Activated CD8-positive, alpha-beta T cell treated with anti-CD3 and anti-CD28 coated beads, Interleukin-2, amount 10 ng/mL, durations not matched to agents 7 days and 5 days (primary cell): ENCODE measurements at places on chromosomes 3 and 15. TPM values are rescaled to one million over a fixed set of nuclear protein-coding genes. Genes with fewer than 3 reads are reported as not detected.
A peak's percentile ranks its signal among the peaks of the same experiment; 100 is the strongest.

GRCh38 chr15:68699124-68699880, 120.5 kb downstream of the CORO2B start:
- no peak overlapping the region for H3K27ac ChIP-seq
- H3K36me3 ChIP-seq, result no peaks in the 10 kb centered on the region
- peaks cover 5% of the 10 kb centered on the region for H3K27me3 ChIP-seq
- H3K4me3 ChIP-seq, result no peak overlapping the region
- DNase-seq, result no peak

- DNase-seq, result no peak
- no peak overlapping the region for H3K4me3 ChIP-seq
- H3K27ac ChIP-seq, result no peak overlapping the region
- H3K36me3 ChIP-seq, result peaks cover 3% of the 10 kb centered on the region
Measured at GRCh38 chr15:99426431-99427105, 139.2 kb upstream of the MEF2A start.

DNA sequence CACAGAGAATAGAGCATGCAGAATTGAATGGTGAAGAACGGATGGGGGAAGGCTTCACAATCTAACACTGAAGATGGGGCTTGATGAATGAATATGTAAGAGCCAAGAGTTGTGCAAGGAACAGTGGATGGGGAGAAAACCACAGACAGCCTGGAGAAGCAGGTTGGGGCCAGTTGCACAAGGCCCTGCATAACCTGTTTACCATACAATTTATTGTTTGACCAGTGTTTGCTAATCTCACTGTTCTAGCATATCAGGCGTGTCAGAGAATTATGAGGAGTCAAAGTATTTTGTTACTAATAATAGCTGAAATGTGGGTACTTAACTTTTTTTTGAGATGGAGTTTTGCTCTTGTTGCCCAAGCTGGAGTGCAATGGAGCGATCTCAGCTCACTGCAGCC, 36.4 kb downstream of the LINS1 start:
- no peaks in the 10 kb centered on the region for H3K27me3 ChIP-seq
- no peak overlapping the region for H3K4me3 ChIP-seq
- H3K4me1 ChIP-seq, result peaks cover 8% of the 10 kb centered on the region

GRCh38 chr3:125694761-125695294, 99.5 kb upstream of the OSBPL11 start:
- H3K4me3 ChIP-seq, result no peak overlapping the region
- DNase-seq, result no peak
- no peaks in the 10 kb centered on the region for H3K36me3 ChIP-seq
- H3K27ac ChIP-seq, result no peak overlapping the region
- H3K4me1 ChIP-seq, result peaks cover 4% of the 10 kb centered on the region

DNA sequence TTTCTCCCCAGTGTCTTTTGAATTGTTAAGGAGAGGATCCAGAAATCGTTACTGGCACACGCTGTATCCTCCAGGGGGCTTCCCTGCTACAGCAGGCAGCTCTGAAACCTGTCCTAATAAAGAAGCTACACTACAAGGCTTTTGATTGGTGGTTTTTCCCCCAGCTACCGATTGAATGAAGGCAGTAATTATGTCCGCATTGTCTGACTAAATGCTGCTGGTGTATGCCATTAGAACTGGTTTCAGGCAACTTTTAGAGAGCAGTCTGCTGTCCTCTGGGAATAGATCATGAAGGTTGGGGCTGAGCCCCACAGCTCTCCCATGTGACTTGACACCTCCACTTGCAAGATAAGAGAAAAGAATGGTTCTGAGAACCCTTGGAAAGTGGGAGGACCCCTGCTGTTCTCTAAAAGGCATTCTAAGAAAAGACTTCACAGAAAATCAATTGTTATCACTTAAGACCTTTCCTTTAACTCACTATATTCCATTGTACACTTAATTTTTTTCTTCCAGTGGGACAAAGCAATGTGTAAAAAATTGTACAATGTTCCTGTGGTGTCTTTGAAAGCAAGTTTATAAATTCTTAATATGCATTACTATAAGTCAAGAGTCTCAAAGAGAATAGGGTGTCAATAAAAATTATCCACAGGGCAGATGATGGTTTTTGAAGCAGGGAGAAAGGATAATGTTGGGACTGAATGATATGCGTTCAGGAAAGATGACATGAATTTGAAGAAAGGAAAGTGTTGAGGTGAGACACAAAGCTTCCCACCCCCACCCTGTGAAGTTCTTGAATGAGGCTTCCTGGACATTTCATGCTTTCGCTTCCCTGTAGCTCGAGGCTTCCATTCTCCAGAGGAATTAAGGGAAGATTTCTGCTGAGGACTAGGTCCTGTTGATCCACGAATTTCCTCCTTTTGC, 53.0 kb upstream of the DAZL start:
- no peaks in the 10 kb centered on the region for H3K4me1 ChIP-seq
- no peak overlapping the region for H3K27ac ChIP-seq
- H3K27me3 ChIP-seq, result peaks cover 5% of the 10 kb centered on the region
- no peaks in the 10 kb centered on the region for H3K36me3 ChIP-seq
- DNase-seq, result no peak

DNA sequence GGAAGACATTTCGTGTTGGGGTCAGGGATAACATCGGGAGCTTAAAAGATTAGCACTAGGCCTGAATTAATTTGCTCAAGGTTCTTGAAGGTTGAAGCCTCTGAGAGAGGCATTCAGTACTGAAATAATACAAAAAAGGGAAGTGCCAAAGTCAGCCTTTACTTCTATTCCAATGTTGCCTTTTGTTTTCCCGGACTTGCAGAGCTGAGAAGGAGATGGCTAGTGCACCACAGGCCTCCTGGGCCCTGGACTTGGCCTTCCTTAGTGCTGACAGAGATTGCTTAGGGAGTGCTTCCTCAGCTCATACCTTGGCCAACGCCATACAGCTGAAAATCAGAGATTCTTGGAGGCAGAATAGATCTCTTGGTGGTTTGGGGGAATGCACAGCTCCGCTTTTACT, 333.6 kb upstream of the TBL1XR1 start:
- H3K4me1 ChIP-seq, result peaks cover 15% of the 10 kb centered on the region
- no peak overlapping the region for H3K4me3 ChIP-seq
- no peaks in the 10 kb centered on the region for H3K36me3 ChIP-seq
- DNase-seq, result no peak
- no peaks in the 10 kb centered on the region for H3K27me3 ChIP-seq

NLGN1 gene
- total RNA-seq, result not detected

DNA sequence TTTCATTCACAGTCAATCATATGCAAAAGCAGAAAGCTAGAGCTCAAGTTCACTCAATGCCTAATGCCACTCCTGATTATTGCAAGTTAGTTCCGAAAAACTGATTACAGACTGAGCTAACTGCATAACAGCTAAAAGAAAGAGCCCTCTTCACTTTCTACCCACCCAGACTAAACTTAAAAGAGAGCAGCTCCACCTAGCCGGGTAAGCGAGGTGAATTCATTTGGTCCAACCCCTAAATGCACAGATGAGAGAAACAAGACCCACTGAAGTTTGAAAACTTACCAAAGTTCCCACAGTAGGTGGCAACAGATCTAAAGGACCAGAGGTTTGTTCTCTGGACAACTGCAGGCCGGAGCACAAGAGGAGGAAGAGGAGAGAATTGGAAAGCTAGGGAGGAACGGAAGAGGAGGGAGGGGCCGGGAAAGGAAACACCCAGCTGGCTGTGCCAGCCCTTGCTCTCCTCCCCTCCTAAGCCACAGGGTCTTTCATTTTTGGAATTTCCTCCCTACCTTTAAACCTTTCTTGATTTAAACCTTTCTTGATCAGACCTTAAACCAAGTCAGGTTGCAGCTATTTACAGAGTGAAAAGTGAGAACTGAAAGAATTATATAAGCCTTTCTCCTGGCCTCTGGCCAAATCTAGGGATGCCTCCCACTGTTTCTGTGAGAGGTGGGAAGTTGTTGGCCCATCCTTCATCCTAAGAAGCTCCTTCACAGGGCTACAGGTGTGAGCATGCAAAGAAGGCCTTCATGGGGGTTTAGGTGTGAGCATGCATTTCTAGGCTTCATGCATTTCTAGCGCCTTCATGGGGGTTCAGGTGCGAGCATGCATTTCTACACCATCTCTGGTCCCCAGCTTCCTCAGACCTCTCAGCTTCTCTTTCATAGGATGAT, 114.7 kb upstream of the LMOD3 start:
- no peaks in the 10 kb centered on the region for H3K27me3 ChIP-seq
- peak overlapping the region; percentile 71 for H3K4me3 ChIP-seq
- peak; percentile 32 for DNase-seq
- peaks cover 19% of the 10 kb centered on the region for H3K4me1 ChIP-seq
- H3K36me3 ChIP-seq, result no peaks in the 10 kb centered on the region
